ENCODE measurements at places on chromosomes 13 and 19. TPM values are rescaled to one million over a fixed set of nuclear protein-coding genes. Genes with fewer than 3 reads are reported as not detected.

- peak; percentile 89 for ATAC-seq
Measured at GRCh38 chr13:50589651-50590054, 253.8 kb downstream of the DLEU7 start.

- no peak for ATAC-seq
Measured at GRCh38 chr13:83184819-83185218, 697.5 kb downstream of the SLITRK1 start.

DNA sequence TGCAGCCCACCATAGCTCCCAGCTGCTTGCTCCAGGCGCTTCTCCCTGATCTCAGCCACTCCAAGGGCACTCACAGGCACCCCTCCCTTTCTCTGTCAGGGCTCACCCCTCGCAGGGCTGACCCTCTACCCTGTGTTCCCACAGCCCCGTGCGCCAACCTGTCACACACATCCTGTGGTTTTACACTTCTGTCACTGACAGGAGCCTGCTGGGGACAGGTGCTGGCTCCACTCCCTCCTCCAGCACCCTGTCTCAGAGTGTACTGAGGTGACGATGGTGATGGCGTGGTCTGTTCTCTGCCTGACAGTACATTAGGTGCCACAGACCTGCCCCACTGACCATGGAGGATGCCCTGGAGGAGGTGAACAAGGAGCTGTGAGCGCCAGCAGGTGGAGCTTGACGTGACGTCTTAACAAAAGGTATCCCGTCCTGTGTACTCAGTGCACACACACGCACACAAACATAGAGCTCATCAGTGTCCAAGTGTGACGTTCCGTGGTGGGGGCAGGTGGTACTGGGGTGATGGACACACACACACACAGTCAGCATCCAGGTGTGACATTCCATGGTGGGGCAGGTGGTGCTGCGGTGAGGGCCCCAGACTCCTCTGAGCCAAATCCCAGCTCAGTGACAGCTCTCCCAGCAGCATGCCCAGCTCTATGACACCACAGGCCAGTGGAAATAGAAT lies 20.9 kb downstream of the C19orf44 start:
- ATAC-seq, result peak; percentile 8

GRCh38 chr13:112651311-112651710 lies 38.5 kb upstream of the ATP11A start:
- no peak for ATAC-seq

DNA sequence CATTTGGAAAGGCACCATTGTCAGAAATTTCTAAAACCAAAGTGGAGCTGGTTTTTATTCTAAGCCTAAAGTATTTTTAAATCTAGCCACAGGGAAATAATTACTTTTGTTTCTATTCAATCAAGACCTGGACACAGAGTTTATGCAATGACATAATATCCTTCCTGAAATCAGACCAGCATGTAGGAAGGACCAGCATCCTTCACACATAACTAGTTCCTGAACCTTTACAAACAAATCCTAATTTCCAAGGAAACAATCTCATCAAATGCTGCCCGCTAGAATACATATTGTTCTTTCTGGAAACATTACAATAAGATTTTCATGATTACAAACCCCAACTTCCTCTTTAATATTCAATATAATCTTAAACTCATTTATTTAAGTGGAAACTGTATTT lies 1.5 kb downstream of the STARD13 start:
- ATAC-seq, result no peak

DNA sequence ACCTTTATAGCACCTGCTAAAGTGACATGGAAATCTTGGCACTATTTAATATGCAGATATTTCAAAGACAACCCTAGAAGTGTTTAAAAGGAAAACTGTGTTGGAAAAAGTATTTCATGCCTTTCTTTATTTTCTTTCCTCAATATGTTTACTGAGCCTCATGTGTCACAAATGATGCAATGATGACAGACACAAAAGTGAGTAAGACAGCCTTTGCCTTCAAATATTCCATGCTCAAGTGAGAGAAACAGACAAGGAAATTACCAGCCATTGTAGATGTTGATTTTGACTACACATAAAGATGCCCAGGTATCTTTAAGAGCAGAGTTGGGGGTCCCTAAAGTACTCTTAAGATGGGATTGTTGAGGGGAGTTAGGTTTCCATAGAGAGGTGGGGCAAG lies 48.0 kb upstream of the TPP2 start:
- no peak for ATAC-seq

- no peak for ATAC-seq
Measured at GRCh38 chr13:88887045-88887662, 1216.0 kb downstream of the SLITRK5 start.

DNA sequence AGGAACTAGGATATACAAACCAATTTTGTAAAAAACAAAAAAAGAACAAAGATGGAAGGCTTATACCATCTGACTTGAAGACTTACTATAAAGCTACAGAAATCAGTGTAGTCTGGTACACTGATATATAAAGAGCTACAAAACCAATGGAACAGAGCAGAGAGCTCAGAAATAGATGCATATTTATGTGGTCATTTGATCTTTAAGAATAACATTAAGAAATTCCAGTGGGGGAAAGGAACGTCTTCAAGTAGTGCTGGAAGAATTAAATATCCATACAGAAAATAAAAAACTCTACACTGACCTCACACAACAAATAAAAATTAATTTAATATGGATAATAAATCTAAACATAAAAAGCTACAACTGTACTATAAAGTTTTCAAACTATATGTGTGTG lies 317.0 kb downstream of the ENOX1 start:
- no peak for ATAC-seq

DNA sequence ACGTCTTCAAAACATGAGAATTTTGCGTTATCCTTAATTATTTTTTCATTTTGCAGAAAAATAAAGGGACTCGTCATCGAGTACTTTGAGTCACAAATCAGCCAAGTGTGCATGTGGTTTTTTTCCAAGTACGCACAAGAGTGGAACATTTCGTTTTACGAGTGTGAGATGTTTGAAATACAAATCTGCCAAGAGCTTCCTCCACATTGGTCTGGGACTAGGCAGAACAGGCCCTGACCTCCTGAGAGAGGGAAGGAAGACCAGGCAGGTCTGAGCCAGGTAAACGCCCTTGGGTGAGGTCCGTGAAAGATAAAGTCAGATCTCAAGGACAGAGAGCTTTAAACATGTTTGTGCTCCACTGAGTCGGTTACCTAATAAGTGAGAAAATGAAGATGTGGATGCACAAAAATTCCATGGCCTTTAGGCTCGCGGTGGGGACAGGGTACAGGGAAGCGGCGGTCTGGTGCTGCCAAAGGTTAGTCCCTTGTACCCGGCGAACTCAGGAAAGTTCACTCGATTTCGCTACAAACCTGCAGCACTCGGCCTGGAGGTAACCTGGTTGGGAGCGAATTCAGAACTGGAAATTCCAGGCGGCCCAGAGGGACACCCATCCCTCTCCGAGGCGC lies 473 bp upstream of the ITM2B start:
- ATAC-seq, result peak; percentile 1

- ATAC-seq, result no peak
Measured at GRCh38 chr19:40584007-40584406, 7.3 kb downstream of the SHKBP1 start.

DNA sequence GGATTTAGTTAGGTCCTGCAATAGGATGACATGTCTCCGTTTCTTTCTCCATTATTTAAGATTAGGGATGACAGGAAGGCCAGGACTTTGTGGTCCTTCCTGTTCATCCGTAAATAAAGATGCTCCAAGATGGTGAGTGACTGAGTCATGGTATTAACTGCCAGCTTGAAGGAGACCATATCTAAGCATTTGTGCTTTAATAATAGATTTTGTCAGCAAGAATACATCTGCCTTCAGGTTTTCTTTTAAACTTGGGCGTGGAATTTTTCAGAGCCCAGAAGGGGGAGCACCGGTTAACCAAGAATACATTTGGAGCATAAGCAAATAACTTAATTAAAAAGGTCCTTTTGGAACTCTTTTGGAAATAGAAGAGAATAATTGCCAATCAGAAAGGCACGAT lies 68.2 kb downstream of the ARHGAP35 start:
- no peak for ATAC-seq

DNA sequence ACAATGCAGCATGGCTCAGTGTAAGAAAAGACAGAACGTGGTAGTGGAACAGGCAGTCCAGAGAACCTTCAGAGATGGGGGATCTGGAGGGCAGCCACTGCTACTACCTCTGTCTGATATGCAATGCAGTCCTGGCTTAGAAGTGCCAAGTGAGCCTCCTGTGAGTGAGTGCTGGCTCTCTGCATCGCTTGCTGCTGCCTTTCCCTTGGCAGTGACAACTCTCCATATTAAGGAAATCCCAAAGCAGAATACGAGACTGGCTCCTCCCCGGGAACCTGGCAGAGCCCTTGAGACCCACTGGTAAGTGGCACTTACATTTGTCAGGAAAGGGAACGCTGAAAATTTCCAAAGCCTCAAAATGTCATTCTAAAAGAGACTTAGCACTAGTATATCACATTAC lies 7.5 kb downstream of the DOCK9 start:
- ATAC-seq, result no peak

DNA sequence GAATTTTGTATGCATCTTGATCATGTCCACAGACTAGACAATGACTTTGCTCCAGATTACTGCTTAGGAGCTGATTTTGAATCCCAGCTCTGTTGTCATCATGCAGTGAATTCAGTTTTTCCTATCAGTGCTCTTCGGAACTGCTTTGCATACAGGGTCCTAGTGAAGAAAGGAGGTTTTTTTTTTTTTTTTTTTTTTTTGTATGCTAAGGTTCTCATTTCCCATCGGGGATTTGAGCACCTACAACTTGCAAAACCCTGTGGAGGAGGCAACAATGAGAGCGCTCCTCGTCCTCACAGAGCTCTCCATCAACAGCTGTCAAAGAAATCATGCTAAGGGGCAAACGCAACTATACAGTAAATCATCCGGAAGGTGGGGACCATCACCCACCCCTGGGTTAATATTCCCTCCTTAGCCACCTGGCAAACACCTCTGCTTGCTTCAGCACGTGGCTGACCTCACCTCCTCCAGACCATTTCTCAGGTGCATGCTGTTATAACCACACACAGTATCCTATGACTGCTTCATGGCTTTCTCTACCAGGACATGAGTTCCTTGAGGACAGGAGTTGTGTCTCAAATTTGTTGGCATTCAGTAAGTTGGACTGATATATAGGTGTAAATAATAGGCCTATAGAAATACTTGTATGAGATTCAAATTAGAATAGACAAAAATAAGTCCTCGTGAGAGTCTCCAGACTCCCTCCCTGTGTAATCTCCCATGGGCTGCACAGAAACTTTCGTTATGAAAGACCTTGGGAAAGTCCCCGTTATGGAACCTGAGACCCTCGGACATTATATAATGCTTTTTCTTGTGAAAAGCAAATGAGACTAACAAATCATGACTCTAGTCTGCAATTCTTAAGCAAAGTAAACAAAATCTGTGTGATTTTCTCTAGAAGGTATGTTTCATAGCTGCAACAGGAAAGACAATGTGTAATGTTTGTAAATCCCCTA lies 113.8 kb downstream of the KATNAL1 start:
- no peak for ATAC-seq

- ATAC-seq, result no peak
Measured at GRCh38 chr19:18208098-18208951, 4.5 kb upstream of the RAB3A start.

DNA sequence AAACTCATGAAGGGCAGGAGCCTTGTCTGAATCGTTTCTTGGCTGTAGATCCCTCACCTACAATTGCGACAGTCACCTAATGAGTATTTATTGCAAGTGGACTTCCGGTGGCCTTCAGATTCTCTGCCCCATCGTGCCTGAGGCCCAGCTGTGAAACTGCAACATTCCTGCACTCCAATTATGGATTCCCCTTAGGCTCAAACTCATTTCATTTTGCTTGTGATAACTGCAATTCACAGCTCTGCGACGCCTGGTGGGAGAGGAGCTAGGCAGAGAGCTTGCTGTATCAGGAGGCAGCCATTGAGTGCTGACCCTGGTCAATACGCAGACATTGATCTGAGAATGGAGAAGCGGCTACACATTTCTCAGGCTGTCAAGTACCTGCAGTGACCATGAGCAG lies 59.0 kb downstream of the CCDC70 start:
- no peak for ATAC-seq

PPAN gene
- total RNA-seq, result 39.5 TPM

CEACAM3 gene
- total RNA-seq, result not detected

ARL11 gene
- total RNA-seq, result 0.09 TPM

PHLDB3 gene
- 10.3 TPM for total RNA-seq

CYP4F2 gene
- total RNA-seq, result 1.2 TPM

IL12RB1 gene
- 0.05 TPM for total RNA-seq

FPR1 gene
- total RNA-seq, result not detected

LCP1 gene
- 0.46 TPM for total RNA-seq

TBXA2R gene
- not detected for total RNA-seq
